Neural crest cell (in vitro differentiated cells): ENCODE measurements at places on chromosomes 2 and 18. TPM values are rescaled to one million over a fixed set of nuclear protein-coding genes. Genes with fewer than 3 reads are reported as not detected.

GRCh38 chr2:46812361-46813019 lies 103.1 kb downstream of the MCFD2 start:
- no peak overlapping the region for H3K27ac ChIP-seq
- H3K4me3 ChIP-seq, result no peak overlapping the region
- no peaks in the 10 kb centered on the region for H3K36me3 ChIP-seq
- DNase-seq, result no peak
- peaks cover 6% of the 10 kb centered on the region for H3K4me1 ChIP-seq
- peaks cover 32% of the 10 kb centered on the region for H3K27me3 ChIP-seq

DNA sequence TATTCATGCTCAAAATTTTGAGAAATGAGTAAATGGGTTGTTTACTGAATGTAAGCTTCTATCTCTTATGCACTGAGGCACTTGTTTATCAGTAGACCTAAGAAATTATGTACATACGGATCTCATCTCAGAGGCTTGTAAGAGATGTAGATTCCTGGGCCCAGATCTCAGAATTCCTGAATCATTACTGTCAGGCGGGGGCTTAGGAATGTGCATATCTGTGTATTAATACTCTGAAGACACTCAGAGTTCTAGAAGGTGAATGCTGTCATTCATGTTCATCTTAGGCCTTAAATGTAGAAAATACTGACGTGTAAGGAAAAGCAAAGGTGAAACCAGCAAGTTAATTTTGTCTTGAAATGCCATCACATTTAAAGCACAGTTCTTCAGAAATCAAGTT lies 169.6 kb downstream of the FMNL2 start:
- H3K27me3 ChIP-seq, result no peaks in the 10 kb centered on the region
- no peak overlapping the region for H3K4me3 ChIP-seq
- H3K4me1 ChIP-seq, result peaks cover 63% of the 10 kb centered on the region

- H3K4me3 ChIP-seq, result no peak overlapping the region
- H3K27me3 ChIP-seq, result no peaks in the 10 kb centered on the region
- DNase-seq, result no peak
- H3K36me3 ChIP-seq, result peaks cover 14% of the 10 kb centered on the region
- H3K27ac ChIP-seq, result peak overlapping the region; percentile 10
Observed at GRCh38 chr2:48515513-48515985, 14.4 kb upstream of the STON1 start.

- H3K36me3 ChIP-seq, result no peaks in the 10 kb centered on the region
- no peaks in the 10 kb centered on the region for H3K27me3 ChIP-seq
- no peak overlapping the region for H3K27ac ChIP-seq
- DNase-seq, result no peak
Observed at GRCh38 chr18:58175122-58175785, 131.2 kb downstream of the NEDD4L start.

- DNase-seq, result no peak
- no peaks in the 10 kb centered on the region for H3K4me1 ChIP-seq
- no peaks in the 10 kb centered on the region for H3K36me3 ChIP-seq
- H3K27ac ChIP-seq, result no peak overlapping the region
- H3K27me3 ChIP-seq, result peaks cover 3% of the 10 kb centered on the region
Observed at GRCh38 chr2:117789505-117789904, 25.0 kb upstream of the DDX18 start.

DNA sequence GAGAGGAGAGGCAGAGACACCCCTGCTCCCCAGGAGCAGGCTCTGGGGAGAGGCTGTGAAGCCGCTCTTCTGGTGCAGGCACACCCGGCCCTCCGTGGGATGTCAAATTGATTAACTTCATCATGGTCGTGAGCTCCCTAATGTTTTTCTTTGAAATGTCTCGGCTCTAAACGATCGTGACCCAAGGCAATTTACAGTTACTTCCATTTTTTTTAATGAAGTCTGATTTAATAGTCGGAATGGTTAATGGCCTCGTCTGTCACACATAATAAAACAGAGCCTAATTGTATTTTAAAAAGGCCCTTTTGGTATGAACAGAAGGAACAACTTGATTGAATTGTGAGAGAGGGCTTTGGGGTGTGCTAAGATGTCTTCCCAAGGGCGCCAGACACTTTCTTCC lies 130.2 kb downstream of the SMAD2 start:
- no peak overlapping the region for H3K4me3 ChIP-seq
- H3K4me1 ChIP-seq, result no peaks in the 10 kb centered on the region
- peaks cover 4% of the 10 kb centered on the region for H3K36me3 ChIP-seq
- DNase-seq, result no peak
- H3K27ac ChIP-seq, result no peak overlapping the region
- no peaks in the 10 kb centered on the region for H3K27me3 ChIP-seq

GRCh38 chr18:50042611-50043010 lies 152.3 kb downstream of the MYO5B start:
- H3K36me3 ChIP-seq, result no peaks in the 10 kb centered on the region
- no peak for DNase-seq
- H3K27ac ChIP-seq, result no peak overlapping the region
- H3K4me1 ChIP-seq, result no peaks in the 10 kb centered on the region

- peaks cover 30% of the 10 kb centered on the region for H3K4me1 ChIP-seq
- H3K36me3 ChIP-seq, result no peaks in the 10 kb centered on the region
- no peak for DNase-seq
- no peaks in the 10 kb centered on the region for H3K27me3 ChIP-seq
Observed at GRCh38 chr2:204365811-204366210, 179.5 kb upstream of the PARD3B start.

DNA sequence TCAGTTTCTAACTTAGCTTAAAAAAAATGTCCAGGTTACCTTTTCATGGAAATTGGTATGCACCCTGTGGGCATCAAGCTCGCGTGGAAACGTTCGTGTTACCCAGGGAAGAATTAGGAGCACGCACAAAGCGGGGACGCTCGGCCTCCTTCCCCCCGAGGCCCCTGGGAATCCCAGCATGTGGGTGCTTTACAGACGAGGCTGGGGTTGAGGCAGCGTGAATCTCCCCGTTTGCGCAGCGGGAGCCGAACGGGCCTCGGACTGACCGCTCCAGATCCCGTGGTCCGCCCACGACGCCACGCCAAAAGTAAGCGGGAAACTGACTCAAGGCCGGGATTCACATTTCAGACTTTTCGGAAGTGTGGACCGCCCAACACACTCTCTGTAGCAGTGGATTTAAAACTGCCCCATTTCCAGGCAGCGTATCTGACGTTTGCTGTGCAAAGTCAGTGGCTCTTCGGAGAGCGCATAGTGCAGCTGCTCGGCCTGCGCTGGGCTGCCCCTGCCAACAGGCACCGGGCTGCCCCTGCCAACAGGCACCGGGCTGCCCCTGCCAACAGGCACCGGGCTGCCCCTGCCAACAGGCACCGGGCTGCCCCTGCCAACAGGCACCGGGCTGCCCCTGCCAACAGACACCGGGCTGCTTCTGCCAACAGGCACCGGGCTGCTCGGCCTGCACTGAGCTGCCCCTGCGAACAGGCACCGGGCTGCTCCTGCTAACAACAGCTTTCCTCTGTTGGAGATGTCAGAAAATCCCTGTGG lies 49.7 kb downstream of the SH3YL1 start:
- H3K36me3 ChIP-seq, result peaks cover 10% of the 10 kb centered on the region
- no peak overlapping the region for H3K27ac ChIP-seq
- peaks cover 19% of the 10 kb centered on the region for H3K27me3 ChIP-seq
- no peaks in the 10 kb centered on the region for H3K4me1 ChIP-seq
- H3K4me3 ChIP-seq, result no peak overlapping the region

- H3K36me3 ChIP-seq, result no peaks in the 10 kb centered on the region
- H3K27me3 ChIP-seq, result no peaks in the 10 kb centered on the region
- H3K4me3 ChIP-seq, result no peak overlapping the region
Observed at GRCh38 chr2:205865905-205866441, 183.7 kb downstream of the NRP2 start.

- H3K27me3 ChIP-seq, result no peaks in the 10 kb centered on the region
- no peak for DNase-seq
- no peaks in the 10 kb centered on the region for H3K4me1 ChIP-seq
- H3K27ac ChIP-seq, result no peak overlapping the region
- H3K4me3 ChIP-seq, result no peak overlapping the region
Observed at GRCh38 chr2:22656426-22656825, 728.6 kb upstream of the KLHL29 start.

DNA sequence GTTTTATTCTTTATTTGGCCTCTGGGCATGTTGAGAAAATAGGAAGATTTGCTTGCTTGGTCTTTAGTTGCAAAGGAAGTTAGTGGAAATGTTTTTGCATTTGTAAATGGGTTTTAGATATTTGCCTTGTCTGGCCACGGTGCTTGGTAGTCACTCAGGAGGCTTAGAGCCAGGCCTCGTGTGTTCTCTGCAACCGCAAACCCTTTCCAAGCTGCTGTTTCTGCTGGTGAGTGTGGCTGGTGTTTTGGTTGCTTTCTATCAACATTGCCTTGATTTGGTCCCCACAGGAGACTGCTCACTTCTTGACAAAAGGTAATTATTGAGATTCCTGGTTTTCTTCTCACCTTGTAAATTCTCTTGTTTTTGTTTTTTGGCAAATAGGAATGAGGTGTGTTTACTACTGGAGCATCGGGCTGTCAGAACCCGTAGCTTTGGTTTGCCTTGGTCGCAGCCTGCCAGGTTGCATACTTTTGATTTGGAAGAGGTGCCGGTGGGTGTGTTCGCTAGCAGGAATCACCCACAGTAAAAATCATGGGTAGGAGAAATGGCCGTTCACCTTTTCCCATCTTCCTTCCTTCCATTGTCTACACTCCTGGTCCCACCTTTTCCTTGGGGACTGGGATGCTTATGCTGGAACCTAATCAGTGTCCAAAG lies 15.8 kb downstream of the ASAP2 start:
- H3K36me3 ChIP-seq, result peaks cover 18% of the 10 kb centered on the region
- no peak for DNase-seq
- no peak overlapping the region for H3K27ac ChIP-seq
- H3K4me3 ChIP-seq, result no peak overlapping the region
- no peaks in the 10 kb centered on the region for H3K27me3 ChIP-seq

- peaks cover 67% of the 10 kb centered on the region for H3K27me3 ChIP-seq
- H3K4me1 ChIP-seq, result no peaks in the 10 kb centered on the region
- no peak for DNase-seq
- no peak overlapping the region for H3K27ac ChIP-seq
- H3K4me3 ChIP-seq, result no peak overlapping the region
- no peaks in the 10 kb centered on the region for H3K36me3 ChIP-seq
Observed at GRCh38 chr2:136557203-136557602, 208.1 kb upstream of the THSD7B start.

DNA sequence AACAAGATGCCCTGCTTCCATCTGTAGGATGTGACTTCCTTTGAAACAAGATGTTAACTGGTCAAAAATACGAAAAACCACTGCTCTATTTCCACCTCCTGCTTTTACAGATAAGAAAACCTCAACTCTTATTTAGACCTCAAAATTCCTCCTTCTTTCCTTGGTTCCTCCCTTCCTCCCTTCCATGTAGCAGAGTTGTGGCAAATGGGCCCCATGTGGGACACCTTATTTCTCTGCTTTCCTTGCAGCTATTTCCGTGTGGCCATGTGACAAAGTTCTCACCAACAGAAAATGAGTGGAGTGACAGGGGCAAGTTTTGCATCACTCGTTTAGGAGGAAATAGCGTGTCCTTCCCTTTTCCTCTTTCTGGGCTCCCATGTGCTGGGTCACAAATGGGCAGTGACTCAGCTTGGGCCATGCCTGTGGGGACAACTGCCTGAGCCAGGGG lies 69.4 kb upstream of the SMAD2 start:
- no peak overlapping the region for H3K27ac ChIP-seq
- H3K27me3 ChIP-seq, result peaks cover 28% of the 10 kb centered on the region
- no peak overlapping the region for H3K4me3 ChIP-seq
- peaks cover 10% of the 10 kb centered on the region for H3K4me1 ChIP-seq
- no peak for DNase-seq

DNA sequence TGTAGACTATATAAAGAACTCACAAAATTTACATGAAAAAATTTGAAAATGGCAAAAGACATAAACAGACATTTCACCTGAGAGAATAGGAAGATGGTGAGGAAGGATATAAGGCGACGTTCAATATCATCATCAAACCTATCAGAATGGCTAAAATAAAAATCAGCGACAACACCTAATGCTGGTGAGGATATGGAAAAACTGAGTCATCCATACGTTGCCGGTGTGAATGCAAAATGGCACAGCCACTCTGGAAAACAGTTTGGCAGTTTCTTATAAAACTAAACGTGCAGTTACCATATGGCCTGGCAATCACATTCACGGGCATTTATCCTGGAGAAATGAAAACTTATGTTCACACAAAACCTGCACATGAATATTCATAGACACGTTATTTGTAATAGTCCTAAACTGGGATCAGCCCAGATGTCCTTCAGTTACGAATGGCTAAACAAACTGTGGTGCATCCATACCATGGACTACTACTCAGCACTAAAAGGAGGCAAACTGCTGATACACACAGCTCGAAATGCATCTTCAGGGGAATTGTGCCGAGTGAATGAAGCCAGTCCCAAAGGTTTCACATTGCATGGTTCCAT lies 63.1 kb upstream of the TXNDC2 start:
- peaks cover 12% of the 10 kb centered on the region for H3K36me3 ChIP-seq
- no peak overlapping the region for H3K27ac ChIP-seq

DNA sequence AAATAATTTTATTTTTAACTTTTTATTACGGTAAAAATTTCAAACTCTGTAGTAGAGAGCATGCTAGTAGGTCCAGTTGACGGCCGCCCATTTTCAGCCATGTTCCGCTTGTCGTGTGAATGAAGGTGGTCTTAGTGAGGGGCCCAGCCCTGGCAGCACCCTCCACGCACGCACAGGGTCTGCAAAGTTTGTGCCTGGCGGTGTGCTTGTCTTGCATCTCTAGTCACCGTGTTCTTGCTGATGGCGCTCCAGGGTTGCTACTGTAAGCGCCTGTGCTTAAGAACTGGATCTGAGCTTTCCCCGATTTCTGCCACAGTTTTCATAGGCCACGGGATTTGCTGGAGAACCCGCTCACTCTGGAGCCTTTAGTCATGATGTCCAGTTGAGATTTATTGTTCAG lies 28.9 kb downstream of the LDLRAD4 start:
- no peak overlapping the region for H3K4me3 ChIP-seq
- no peaks in the 10 kb centered on the region for H3K36me3 ChIP-seq
- DNase-seq, result no peak
- peaks cover 7% of the 10 kb centered on the region for H3K4me1 ChIP-seq
- H3K27me3 ChIP-seq, result no peaks in the 10 kb centered on the region
- no peak overlapping the region for H3K27ac ChIP-seq

GRCh38 chr18:36284671-36285295 lies 12.7 kb upstream of the FHOD3 start:
- no peaks in the 10 kb centered on the region for H3K4me1 ChIP-seq
- peak; percentile 45 for DNase-seq

The GAL3ST2 gene
- 0.28 TPM in 1 of 2 replicates, not detected in the other for total RNA-seq

The SNRNP27 gene
- total RNA-seq, result 65.5 and 67.8 TPM in 2 replicates

The SKOR2 gene
- total RNA-seq, result 0.96 and 1.4 TPM in 2 replicates

The SPATA3 gene
- total RNA-seq, result not detected in 2 replicates

The OTX1 gene
- 12.4 and 15.1 TPM in 2 replicates for total RNA-seq

The FAM161A gene
- total RNA-seq, result 21.9 and 23.4 TPM in 2 replicates
